ENCODE measurements at places on chromosomes 5 and 9. TPM values are rescaled to one million over a fixed set of nuclear protein-coding genes. Genes with fewer than 3 reads are reported as not detected.

SPAG8 gene
- 3.2 TPM for total RNA-seq

ACOT12 gene
- total RNA-seq = under 0.01 TPM

PDE6A gene
- under 0.01 TPM for total RNA-seq

IL4 gene
- total RNA-seq = not detected

DNA sequence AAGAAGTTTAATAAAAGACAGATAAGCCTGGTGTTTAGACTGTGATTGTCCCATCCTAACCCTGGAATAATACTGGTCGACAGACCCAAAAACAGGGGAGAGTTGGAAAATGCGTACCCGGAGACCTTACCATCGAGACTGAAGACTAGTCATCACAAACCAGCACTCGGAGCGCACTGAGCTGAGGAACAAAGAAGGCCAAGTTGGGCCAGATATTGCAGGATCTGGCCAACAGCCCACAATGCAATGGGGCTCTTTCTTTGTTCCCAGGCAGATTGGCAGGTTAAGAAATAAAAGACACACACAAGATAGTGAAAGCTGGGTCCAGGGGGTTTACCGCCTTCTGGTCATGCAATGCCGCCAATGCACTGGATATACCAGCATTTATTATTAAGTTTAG lies 188.7 kb upstream of the RAI14 start:
- no peak for DNase-seq

GRCh38 chr5:40841068-40841805 lies at the start of gene CARD6:
Gene CARD6, plus strand, starts transcription at chr5:40841367. Its CDS starts 16 bp downstream, at chr5:40841383.
- peak; percentile 42 for DNase-seq

DNA sequence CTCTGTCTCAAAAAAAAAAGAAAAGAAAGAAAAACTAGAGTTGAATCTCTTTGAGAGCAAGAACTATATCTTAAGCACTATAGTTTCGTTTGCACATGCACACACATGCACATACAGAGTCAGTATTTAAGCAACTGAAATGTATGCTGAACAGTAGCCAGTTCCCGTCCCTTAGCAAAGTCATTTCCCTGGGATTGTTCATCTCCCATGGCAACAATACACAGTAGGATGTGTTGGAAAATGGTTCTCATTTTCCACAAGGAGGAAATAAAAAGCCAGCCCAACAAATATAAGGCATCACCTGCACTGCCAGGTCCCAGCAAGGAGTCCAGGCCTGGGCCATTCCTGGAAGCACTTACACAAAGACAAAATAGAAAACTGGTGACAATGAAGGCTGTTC lies 4.2 kb upstream of the ZNF346 start:
- DNase-seq = no peak

- no peak for DNase-seq
Measured at GRCh38 chr9:25207402-25208195, 470.6 kb downstream of the TUSC1 start.

- no peak for DNase-seq
Measured at GRCh38 chr5:3954633-3955032, 359.0 kb downstream of the IRX1 start.

DNA sequence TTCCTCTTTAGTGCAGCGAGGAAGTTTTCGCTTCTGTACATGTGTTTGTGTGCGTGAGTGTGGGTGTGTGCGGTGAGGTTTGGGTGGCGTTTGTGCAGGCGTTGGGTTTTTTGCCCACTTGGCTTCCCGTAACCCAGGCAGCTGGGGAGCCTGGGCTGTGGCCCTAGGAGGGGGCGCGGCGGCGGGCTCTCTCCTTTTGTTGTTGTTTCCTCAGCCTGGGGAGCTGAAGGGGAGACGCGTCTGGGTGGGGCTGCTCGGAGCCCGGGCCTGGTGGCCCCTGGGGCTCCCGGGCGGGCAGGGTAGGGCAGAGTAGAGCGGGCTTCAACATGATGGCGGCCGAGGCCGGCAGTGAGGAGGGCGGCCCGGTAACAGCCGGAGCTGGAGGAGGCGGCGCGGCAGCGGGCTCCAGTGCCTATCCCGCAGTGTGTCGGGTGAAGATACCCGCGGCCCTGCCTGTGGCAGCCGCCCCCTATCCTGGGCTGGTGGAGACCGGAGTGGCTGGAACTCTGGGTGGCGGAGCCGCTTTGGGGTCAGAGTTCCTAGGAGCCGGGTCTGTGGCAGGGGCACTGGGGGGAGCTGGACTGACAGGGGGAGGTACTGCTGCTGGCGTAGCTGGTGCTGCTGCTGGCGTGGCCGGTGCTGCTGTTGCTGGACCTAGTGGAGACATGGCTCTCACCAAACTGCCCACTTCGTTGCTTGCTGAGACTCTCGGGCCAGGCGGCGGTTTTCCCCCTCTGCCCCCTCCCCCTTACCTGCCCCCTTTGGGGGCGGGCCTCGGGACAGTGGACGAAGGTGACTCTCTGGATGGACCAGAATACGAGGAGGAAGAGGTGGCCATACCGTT lies 665 bp downstream of the RASA1 start:
- no peak for DNase-seq

DNA sequence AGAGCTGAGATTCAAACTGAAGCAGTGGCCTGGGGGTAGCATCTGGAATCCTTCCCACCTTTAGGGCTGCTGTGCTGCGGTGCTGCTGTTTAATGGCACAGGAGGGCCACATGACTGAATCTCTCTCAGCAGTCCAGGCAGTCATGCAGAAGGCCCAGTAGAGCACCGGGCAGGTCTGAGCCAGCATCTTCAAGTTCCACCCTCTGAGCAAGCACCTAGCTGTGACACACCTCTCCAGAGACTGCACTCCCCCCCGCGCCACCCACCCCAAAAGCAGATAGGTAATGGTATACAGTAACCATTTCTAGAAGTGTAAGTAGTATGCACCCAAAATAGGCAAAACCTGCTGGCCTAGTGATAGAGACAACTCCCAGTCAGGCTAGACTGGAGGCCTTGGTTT lies 8.2 kb downstream of the IL4 start:
- no peak for DNase-seq

GRCh38 chr5:17343675-17344074 lies 126.2 kb downstream of the BASP1 start:
- DNase-seq = no peak

- no peak for DNase-seq
Measured at GRCh38 chr5:65440456-65440855, 41.3 kb downstream of the ADAMTS6 start.

GRCh38 chr5:91311168-91311696 lies 71.9 kb downstream of the ARRDC3 start:
- peak; percentile 7 for DNase-seq

DNA sequence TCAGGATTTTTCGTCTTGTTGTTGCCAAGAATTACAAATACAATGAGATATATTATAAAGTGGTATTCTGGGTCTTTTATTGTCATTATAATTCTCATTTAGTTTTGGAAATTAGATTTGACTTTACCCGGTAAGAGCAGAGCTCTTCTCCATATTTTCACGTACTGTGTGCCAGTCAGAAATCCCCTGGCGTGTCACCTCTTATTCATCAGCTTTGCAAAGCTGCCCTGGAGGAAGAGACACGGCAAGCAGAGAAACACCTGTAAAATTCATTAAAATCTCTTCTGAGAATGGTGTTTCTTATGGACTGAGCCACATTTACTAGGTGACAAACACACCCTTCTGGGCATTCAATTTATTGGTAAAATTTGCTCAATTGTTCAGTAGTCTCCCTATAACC lies 440.4 kb downstream of the HINT1 start:
- DNase-seq = no peak

DNA sequence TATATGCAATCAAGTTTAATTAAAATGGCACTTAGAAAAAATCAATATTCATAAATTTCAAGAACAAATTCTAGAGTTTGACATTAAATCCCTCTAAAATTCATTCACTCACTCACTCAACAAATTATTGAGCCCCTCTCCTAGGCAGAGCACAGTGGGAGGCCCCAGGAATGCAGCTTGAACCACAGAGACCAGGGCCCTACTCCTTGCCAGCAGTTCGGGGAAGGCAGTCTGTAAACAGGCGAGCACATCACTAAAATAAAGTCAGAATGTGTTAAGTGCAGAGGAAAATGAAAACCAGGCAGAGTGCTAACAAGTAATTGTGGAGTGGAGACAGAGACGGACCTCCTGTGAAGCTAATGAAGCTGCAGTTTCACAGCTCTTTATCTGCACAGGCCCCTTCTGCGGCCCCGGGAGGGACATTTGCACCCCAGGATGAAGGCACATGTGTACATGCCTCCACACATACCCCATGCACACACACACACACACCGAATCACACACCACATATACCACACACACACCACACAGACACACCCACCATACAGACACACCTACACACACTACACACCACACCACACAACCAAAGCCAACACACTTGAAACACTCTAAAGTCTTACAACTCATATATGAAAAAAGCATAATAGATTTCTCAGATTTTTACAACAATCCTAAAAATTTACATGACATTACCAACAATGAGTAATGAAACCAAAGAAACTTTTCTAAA lies 40.5 kb downstream of the BHMT start:
- no peak for DNase-seq

DNA sequence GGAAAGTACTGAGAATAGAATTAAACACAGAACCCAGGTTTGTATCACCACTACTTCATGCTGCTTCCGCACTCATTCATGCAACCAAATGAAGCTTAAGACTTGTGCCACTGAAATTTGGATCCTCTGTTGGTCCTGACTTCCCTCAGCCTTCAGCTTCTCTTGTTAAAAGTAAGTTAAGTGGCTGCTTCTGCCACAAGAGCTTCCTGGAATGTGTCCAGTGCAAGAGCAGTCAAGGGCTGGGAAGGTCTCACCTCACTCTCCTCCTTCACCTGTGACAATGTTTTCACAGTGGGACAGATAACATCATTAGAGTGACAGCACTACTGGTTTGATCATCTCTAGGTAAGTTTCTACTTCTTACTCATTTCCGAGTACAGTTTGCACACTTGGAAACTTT lies 7.9 kb downstream of the SNCAIP start:
- DNase-seq = no peak

All from hematopoietic multipotent progenitor cell (in vitro differentiated cells).